ENCODE measurements at places on chromosomes 1 and 21.

DNA sequence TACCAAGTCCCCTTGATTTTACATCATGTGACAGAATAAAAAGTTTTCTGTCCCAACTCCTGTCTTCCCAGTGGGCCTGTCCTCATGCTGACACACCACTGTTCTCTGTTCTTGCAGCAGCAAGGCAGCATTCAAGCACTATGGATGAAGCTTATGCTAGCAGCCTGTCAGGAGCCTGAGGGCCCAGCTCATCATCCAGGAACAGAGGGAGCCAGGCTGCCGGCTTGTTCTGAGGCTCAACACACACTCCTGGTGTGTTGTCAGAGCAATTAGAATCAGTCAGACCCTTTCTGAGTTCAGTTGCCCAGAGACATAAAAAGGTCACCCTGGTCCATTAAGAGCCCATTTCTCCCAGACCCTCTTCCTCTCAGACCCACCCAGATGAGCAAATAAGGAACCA is 282.9 kb downstream of the SEC16B start:
- DNase-seq = no peak

DNA sequence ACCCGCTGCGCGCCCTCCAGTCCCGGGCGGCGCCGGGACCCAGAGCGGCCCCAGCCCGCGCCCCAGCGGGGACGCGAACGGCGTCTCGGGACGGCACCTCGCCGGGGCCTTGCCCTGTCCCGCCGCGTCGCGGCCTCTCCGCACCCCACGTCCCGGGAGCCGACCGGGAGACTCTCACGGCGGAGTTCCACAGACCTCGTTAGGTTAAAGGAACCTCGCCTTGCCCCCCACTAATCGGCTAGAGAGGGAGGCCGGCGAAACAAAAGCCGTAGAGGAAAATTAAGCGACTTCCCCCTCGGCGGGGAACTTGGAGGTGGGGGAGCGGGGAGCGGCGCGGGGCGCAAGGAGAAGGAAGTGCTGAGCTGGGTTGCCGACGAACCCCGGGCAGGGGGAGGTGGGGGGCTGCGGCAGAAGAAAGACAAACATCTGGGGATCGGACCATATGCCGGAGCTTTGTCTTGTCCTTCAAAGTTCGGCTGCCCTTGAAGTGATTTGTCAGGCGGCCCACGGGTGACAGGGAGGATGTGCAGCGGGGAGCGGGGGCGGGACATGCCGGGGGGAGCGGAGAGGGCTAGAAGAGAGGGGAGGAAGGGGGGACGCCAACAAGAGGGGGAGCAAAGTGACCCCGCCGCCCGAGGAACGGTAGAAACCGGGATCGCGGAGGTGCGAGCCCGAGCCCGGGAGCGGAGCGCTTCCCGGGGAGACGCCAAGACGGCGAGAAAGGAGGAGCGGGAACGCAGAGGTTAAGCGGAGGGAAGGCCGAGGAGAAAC is 120.0 kb upstream of the RRP15 start:
- no peak for DNase-seq

- no peak for DNase-seq
Measured at GRCh38 chr1:168939947-168940223, 166.6 kb upstream of the ATP1B1 start.

DNA sequence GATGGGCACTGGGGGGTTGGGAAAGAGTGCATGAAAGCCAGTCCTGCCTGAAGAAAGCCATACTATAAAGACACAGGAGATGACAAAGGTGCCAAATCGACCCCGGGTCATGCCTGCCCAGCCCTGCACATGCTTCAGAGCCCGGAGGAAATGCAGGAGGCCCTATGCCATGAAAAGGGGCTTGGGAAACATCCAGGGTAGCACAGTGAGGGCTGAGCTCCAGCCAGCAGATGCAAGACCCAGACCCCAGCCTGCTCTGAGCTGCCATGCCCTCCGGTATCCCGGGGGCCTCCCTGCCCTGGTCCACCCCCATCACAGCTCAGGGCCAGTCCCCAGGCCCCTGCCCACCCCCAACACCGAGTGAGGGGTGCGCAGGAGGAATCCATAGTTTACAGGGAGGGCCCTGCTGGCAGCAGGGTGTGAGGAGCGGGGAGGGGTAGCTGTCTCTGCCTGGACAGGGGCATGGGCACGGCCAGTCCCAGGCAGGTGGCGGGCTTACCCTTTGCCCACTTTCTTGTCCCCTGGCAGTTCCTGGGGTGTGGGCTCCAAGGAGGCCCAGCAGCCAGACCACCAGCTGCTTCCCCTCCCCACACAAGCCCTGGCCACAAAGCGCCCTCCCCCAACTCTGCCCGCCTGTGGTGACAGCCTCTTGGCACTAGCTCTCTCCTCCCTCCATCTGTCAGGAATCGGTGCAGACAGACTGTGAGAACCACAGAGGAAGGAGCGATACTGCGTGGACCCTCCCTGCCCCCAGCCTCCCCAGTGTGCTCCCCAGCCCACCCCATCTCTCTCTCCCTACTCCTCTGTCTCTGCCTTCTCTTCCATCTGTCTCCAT is 16.8 kb downstream of the LRP8 start:
- DNase-seq = no peak

Measured in activated gamma-delta T cell (primary cell).